Stimulated activated CD8-positive, alpha-beta memory T cell treated with anti-CD3 and anti-CD28 coated beads, Interleukin-2, amount 100 ng/mL, for 1 hour (primary cell): ENCODE measurements at places on chromosomes 12 and 14.

DNA sequence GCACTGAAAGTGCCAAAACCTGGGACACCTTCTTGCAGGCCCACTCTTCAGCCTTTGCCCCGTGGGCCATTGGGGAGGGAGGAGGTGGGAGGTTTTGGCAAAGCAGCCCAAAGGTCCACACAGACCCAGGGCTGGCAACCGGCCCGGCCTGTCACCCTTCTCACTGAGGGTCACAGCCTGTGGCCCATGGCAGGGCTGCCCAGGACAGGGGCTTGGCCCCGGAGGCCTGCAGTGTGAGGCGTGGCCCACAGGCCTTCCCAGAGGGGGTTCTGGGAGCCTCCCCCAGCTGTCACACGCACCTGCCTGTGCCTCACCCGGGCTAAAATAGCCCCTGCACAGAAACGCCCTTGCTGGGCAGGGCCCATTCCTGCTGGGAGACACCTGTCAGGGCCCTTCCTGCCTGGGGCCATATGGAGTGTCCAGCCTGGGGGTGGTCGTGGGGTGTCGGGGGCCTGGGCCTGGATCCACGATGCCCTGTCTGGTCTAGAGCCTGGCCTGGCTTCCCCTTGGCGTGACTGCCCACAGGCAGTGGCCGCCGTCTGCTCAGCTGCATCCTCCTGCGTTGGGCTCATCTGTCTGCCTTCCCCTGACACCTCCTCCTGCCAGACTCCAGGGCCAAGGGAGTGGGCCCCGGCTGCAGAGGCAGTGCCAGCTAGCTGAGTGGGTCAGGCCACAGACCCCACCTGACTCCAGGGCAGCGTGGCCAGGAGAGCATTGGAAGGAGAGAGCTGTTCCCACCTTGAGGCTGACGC is 19.2 kb downstream of the PACS2 start:
- no peak for DNase-seq

- DNase-seq, result no peak
Observed at GRCh38 chr12:28603801-28604200, 413.5 kb downstream of the CCDC91 start.

GRCh38 chr14:97782871-97783414 is 985.8 kb downstream of the VRK1 start:
- no peak for DNase-seq

DNA sequence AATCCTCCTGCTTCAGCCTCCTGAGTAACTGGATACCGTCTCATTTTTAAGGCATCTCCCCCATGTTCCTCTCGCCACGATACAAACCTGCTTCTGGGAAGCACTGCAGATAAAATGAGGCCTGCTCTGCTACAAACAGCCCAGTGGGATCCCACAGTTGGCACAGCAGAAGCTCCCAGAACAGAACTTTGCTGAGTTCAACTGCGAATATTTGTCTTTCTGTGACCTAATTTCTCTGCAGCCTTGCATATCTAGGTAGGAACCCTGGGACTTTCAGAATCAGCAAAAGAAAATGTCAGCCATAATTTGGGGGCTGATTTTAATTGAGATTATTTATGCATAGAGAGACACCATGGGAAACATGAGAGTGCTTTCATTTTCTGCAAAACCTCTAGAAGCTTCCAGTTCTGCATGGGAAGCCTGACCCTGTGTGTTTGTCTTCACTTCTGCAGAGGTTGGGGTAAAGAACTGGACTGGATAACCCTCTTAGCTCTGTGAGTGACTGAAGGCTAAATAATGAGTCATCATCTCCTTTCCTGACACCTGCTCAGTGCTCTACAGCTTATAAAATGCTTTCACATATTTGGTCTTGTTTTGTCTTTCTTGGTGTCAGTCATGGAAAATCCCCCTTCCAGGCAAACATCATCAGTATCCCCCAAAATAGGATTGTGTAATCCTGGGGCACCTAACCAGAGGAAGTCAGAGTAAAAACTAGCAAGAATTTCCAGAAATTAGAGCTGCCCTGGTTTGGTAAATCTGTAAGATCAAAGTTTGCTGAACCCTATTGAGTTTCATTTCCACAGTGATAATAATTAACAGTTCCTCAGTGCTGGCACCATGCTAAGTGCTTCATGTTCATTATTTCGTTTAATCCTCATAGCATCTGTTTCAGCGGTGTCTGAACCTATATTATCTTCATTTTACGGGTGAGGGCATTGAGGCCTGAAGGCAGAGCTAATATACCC is 185.8 kb downstream of the SLC15A4 start:
- DNase-seq, result no peak

GRCh38 chr12:54579696-54580333 is 8.6 kb downstream of the PPP1R1A start:
- peak; percentile 66 for DNase-seq

GRCh38 chr12:118680356-118680963 is 300.9 kb upstream of the SRRM4 start:
- DNase-seq, result no peak

GRCh38 chr12:106914796-106915634 is 40.7 kb upstream of the TMEM263 start:
- DNase-seq, result no peak

GRCh38 chr12:100843061-100843460 is 48.5 kb downstream of the ANO4 start:
- DNase-seq, result no peak

DNA sequence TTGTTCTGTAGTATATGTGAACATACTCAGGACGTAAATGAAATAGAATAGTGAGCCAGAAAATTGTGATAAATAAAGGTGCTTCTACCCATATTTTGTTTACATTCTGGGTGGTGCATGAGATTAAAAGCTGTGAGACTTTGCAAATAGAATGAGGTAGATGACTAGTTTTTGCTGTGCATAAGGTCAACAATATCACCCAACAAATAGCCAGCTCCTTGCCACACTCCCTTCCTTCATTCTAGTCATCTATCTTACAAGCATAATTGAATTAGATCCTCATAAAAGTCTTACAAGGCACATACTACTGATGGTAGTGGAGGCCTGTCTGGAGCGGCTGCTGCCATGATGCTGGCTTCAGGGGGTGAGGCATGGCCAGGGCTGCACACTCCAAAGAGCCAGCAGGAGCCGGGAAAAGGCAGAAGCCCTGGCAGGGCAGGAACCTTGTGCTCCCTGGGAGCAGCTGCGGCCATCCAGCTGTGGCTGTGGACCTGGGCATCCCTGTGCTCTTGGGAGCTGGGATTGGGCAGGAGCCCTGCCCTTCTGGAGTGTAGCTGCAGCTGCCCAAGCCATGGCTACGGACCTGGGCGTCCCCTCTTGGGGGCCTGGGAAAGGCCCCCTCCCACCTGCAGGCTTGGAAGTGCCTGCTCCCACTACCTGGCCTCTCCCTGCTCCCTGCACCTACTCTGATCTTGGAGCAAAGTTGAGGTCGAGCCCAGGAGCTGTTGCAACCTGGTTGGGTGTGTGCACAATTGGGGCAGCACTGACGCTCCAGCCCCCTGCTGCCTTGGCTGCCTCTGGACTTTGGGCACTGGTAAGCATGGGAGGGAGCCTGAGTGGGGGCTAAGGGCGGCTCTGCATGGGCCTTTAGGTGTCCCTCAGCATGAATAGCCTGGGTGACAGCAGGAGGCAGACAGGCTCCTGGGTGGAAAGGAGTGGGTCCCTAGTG is 112.8 kb downstream of the DACT1 start:
- DNase-seq, result no peak

DNA sequence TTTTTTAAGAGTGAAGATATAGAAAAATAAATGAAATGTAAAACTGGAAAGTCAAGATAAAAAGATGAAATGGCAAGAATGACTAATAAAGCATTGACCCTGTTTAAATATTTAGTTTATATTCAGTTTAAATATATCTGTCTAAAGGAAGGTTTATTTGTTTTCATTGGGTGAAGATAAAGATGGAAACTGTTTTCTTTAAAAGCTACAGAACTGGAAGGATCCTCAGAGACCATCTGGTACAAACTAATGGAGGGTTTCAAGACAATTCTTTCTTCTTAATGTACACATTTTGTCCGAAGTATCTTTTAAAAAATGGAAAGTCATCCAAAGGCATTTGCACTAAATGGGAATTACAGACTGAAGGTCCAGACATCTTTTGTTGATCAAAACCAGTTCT is 142.6 kb downstream of the EPS8 start:
- no peak for DNase-seq

DNA sequence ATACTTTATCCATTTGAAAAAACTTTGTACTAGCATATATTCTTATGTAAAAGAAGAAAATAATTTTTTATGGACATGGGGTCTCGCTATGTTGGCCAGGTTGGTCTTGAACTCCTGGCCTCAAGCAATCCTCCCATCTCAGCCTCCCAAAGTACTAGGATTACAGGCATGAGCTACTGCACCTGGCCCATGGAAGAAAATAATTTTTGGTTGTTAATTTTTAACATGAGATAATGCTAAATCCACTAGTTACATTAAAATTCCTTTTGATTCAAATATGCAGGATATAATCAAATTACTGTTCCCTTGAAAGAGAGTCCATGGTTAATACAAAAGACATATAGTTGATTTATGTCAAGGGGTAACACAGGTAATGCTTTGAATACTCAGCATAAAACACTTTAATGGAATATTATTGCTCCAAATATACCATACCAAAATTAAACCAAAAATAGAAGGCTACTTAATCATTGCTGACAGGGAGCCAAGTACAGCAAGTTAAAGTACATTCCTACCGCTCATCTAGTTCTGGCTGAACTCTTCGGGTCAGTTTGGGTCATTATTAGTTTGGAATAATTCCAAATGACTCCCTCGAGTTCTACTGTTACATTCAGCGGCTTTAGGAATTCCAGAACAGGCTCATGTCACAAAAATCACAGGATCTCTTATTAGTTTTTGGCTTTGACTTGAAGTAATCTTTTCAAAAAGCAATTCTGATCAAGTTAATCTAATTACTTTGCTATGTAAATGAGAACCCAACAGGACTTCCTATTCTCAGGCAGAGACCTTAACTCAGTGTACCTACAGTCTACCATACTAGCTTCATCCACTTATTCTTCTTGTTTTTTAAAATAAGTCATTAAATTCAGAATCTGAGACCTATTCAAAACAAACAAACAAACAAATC is 6.1 kb downstream of the SOS2 start:
- no peak for DNase-seq

DNA sequence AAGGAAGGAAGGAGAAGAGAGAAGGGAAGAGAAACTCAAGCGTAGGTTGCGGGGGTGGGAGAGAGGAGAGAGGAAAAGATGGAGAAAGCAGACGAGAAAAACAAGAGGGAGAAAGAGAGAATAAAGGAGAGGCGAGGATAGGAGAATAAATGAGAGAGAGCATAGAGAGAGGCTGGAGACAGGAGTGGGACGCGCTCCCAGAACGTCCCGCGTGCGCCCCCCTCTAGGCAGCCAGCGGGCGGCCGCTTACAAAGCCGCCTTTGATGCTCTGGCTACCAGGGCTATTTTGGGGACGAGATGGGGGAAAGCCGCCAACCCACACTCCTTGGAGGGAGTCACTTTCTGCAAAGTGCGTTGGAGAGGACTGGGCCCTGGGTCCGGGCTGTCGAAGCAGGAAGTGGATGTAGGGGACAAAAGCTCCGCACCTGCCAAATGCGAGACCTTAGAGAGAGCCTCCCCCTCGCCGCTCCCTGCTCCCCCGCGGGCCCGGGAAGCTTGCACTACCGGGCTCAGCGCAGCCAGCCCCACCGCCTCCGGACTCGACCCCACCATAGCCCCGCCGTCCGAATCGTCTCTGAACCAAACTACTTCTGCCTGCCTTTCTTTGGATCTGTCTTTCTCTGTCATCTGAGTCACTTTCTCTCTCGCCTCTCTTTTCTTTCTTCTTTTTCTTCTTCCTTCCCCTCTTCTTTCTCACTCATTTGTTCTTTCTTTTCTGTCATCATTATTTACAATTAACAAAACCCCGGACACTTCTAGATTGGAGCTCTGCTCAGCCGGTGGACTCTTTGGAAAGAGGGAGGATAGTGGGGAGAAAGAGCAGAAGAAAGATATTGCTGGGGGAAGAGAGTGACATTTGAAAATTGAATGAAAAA is 8.0 kb downstream of the ASCL1 start:
- no peak for DNase-seq

DNA sequence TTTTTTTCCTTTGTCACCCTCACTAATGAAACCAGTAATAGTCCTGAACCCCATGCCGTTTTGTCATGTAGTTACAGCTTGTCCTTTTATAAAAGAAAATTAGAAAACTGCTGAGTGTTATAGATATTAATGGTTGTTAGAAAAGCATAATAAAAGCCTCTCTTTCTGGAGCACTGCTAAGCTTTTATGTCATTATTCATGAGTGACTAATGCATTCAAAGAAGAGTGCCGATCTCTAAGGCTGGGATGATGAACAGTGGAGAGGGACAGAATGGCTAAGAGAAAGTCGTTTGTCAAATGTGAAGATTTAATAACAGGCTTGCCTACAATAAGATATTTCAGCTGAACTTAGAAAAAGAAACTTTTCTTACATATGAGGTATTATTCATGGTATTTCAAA is 121.6 kb downstream of the MGAT4C start:
- no peak for DNase-seq

- no peak for DNase-seq
Observed at GRCh38 chr12:91023326-91024004, 18.7 kb upstream of the EPYC start.

DNA sequence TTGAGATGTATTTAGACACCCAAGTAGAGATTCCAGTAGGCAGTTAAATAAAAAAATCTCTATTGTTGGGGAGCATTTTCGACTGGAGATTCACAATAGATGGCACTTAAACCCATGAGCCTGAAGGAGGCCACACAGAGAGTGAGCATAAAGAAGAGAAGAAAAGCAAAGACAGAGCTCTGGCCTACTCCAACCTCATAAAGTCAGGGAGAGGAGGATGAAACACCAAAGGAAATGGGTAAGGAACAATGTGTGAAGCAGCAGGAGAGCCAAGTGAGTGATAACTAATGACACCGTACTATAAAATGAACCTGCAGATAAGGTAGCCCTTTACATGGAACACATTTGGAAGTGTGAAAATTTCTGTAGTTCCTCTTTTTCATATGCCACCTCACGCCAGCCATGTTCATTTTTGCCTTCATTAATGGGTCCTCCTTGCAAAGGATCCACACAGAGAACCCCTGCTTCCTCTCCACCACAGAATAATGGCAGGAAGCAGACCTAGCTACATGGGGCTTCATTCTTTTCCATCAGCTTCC is 150.0 kb upstream of the SYT10 start:
- no peak for DNase-seq

DNA sequence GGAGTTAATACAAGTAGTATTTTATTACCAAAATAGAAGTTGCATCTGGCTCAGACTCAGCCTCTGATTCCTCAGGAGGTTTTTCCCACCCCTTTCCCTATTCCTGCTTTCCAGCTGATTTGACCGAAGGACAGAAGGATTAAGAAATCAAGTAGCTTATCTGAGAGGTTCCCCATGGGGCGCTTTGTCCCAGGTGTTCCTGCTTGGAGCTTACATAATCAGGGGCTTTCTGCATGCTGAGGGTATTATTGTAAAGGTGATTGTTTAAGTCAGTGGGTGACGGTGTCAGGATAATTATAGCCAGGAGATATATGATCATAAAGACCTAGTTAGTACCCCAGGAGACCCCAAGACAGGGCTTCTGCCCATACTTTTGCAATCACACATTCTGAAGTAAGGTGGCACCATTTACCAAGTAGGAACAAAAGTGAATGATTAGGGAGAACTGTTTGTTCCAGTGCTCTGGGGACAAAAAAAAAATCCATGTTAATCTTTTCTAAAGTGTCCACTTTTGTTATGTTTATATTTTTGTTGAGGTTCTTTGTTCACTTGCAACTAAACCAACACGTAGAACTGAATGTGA is 921.3 kb downstream of the NRXN3 start:
- no peak for DNase-seq
